ENCODE measurements at places on chromosomes 16 and 17. TPM values are rescaled to one million over a fixed set of nuclear protein-coding genes. Genes with fewer than 3 reads are reported as not detected.

The LONP2 gene
- total RNA-seq, result 59.1 TPM

The WFDC1 gene
- 0.78 TPM for total RNA-seq

The HCRT gene
- not detected for total RNA-seq

The HNF1B gene
- total RNA-seq, result 37.6 TPM

DNA sequence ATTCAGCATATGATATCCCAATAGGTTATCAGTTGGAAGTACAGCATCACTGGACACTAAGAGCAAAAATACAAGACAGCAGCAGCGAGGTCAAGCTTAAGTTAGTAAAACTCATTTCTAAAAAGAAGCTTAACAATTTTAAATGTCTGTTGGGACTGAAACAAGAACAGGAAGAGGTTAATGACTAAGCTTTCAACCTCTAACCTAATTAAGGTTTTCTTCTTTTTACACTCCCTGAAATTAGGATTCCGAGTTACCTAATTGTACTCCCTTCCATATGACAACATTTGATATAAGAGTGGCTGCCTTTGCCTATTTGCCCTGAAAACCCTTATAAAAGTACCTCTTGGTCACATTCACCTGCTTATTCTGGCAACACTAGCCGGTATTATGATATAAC lies 34.3 kb downstream of the CPSF4L start:
- H3K36me3 ChIP-seq, result no peaks in the 10 kb centered on the region
- H3K4me1 ChIP-seq, result peaks cover 48% of the 10 kb centered on the region
- DNase-seq, result no peak
- no peak overlapping the region for H3K4me3 ChIP-seq
- H3K27me3 ChIP-seq, result no peaks in the 10 kb centered on the region

DNA sequence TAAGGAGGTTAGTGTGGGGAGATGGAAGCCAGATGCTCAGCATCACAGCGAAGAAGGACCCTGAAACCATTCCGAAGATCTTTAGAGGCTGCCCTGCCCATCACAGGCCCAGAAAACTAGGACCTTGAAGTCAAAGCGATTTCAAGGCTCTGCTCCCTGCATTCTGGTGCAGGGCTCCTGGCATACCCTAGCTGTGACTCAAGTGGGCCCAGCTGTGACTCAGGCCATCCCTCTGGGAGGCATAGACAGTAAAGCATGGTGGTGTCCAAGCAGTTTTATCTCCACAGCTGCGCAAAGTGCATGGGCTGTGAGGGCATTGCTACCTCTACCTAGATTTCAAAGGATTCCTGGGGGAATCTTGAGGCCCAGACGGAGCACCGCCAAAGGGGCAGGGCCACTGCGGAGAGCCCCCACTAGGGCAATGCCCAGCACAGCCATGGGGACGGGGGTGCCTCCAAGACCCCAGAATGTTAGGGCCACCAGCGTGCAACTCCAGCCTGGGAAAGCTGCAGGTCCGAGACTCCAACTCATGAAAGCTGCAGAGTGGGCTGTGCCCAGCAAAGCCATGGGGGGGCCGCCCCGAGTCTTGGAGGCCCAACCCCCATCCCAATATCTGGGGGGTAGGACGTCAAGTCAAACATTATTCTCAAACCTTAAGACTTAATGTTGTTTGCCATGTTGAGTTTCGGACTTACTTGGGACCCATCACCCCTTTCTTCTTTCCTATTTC lies 11.7 kb upstream of the ZNF594 start:
- no peaks in the 10 kb centered on the region for H3K36me3 ChIP-seq
- no peak overlapping the region for H3K27ac ChIP-seq
- H3K27me3 ChIP-seq, result no peaks in the 10 kb centered on the region
- H3K4me3 ChIP-seq, result no peak overlapping the region
- DNase-seq, result no peak
- H3K4me1 ChIP-seq, result no peaks in the 10 kb centered on the region

DNA sequence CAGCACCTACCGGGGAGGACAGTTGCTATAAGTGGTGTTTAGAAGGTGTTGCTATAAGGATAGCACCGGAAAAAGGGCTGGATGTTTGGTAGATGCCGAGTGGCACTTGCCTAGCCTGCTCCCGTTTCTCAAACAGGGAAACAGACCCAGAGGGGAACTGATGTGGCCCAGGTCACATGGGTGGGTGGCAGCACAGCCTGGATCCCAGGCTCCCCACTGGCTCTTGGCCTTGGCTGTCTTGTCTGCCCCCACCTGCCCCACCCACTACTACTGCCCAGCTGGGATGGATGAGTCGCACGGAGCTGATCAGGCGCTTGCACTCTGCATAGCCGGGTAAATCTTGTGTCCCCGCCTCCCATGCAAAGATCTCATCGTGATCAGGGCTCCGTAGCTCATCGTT lies 7.2 kb downstream of the SMTNL2 start:
- no peaks in the 10 kb centered on the region for H3K36me3 ChIP-seq
- no peaks in the 10 kb centered on the region for H3K4me1 ChIP-seq
- H3K27ac ChIP-seq, result no peak overlapping the region
- no peak overlapping the region for H3K4me3 ChIP-seq

DNA sequence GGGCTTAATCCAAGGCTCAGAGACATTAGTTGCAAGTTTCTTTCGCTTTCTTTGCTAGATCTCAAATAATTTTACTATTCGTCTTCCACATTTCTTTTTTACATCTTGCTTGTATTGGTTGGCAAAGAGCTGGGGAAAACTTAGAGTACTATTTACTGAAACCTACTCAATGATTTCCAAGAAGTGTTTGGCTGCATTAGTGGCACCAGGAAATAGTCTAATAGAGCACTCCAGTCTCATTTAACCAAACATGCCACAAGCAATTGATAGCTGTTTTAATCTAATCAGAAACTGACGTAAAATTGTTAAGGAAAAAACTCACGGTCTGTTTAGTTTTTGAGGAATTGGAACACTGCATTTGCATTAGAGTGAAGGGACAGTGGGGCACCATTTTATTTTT lies 29.0 kb downstream of the NUP93 start:
- H3K27ac ChIP-seq, result peak overlapping the region; percentile 49
- no peaks in the 10 kb centered on the region for H3K27me3 ChIP-seq
- no peak for DNase-seq

DNA sequence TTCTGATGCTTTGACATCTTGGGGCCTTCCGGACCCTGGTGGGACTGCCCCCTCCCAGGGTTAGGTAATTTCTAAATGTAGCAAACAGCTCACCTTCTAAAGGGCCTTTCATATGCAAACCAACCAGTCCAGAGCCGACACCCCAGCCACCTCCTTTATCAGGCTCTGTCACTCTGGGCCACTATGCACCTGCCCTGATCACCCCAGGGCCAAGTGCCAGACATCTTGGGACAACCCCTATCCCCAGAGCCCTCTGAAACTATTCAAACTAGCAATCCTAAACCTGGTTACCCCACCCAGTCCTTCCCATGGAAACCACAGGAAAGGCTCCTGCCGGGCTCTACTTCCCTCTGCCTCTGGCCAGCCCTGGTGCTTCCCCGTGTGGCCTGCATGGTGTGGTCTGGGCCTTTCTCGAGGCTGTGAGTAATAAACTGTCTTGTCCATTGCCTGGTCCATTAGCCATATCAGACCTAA lies 91.2 kb upstream of the TNRC6C start:
- DNase-seq, result no peak
- H3K27me3 ChIP-seq, result no peaks in the 10 kb centered on the region
- H3K27ac ChIP-seq, result no peak overlapping the region
- H3K4me3 ChIP-seq, result no peak overlapping the region

GRCh38 chr16:68704232-68704867 lies 32.7 kb upstream of the CDH1 start:
- H3K4me1 ChIP-seq, result peaks cover 10% of the 10 kb centered on the region
- no peaks in the 10 kb centered on the region for H3K36me3 ChIP-seq
- peak; percentile 97 for DNase-seq

DNA sequence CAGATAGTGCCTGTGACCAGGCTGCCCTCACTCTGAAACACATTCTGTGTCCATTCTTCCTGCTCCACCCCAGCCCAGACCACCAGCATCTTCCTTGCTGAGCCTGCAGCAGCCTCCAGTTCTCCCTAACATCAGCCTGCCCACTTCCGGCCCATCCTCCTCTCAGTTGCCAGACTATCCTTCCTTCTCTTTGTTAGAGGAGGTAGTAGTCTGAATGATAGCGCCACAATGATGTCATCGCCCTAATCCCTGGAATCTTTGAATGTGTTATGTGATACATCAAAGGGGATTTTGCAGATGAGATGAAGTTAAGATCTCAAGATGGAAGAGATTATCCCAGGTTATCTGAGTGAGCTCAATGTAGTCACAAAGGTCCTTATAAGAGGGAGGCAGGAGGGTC lies 3.2 kb upstream of the ZDHHC1 start:
- DNase-seq, result no peak
- no peak overlapping the region for H3K4me3 ChIP-seq
- peaks cover 28% of the 10 kb centered on the region for H3K4me1 ChIP-seq
- H3K27ac ChIP-seq, result no peak overlapping the region
- H3K27me3 ChIP-seq, result no peaks in the 10 kb centered on the region
